ENCODE measurements at places on chromosomes 5 and 9. TPM values are rescaled to one million over a fixed set of nuclear protein-coding genes. Genes with fewer than 3 reads are reported as not detected.

F12 gene
- polyA plus RNA-seq: not detected

DUSP1 gene
- polyA plus RNA-seq: 551 TPM

ANKRD34B gene
- not detected for polyA plus RNA-seq

DNA sequence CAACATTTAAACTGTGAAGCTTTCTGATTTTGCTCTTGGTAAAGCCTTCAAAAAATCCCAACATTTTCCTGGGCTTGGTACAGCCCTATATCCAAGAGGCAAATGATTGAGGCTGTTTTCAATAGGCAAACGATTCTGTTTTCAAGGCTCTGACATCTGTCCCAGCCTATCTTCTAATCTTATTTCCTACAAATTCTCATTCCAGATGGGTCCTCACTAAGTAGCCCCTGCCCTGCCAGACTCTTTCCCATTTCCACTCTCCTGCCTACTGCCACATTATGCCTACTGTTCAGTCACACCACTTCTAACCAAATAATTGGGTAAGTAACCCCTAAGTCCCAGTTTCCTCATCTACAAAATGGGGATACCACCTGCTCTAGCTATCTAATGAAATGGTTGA is 3.5 kb downstream of the GBA2 start:
- H3K27ac ChIP-seq: peak overlapping the region; percentile 2
- peaks cover 43% of the 10 kb centered on the region for H3K4me1 ChIP-seq
- H3K27me3 ChIP-seq: no peaks in the 10 kb centered on the region

- no peaks in the 10 kb centered on the region for H3K36me3 ChIP-seq
- H3K4me3 ChIP-seq: no peak overlapping the region
- DNase-seq: no peak
- no peaks in the 10 kb centered on the region for H3K27me3 ChIP-seq
- H3K4me1 ChIP-seq: no peaks in the 10 kb centered on the region
These were observed 198.8 kb upstream of the EFNA5 start for GRCh38 chr5:107869438-107870115.

- no peak overlapping the region for H3K27ac ChIP-seq
- H3K4me3 ChIP-seq: peak overlapping the region; percentile 26
These were observed 72.3 kb downstream of the ICE1 start for GRCh38 chr5:5494489-5495402.

DNA sequence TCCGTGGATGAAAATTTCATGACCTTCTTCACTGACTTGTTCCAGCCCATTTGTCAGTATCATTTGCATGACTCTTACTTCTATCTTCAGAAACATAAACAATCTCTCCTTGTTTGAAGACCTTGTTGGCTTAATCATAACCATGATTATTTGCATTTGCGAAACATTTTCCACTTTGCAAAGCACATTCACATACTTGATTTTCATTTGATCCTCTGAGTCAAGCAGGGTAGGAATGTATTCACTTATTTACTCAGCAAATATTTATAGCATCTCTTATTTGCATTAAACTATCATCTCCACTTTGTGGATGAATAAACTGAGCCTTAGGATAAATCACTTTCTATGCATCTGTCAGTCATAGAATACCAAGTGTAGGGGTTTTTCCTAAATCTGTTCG is 343.0 kb upstream of the SGCD start:
- no peak overlapping the region for H3K4me3 ChIP-seq
- no peaks in the 10 kb centered on the region for H3K27me3 ChIP-seq
- no peak overlapping the region for H3K27ac ChIP-seq
- H3K4me1 ChIP-seq: no peaks in the 10 kb centered on the region

GRCh38 chr9:33374634-33375237 is 27.6 kb downstream of the AQP7 start:
- DNase-seq: peak; percentile 63
- no peak overlapping the region for H3K4me3 ChIP-seq
- peaks cover 19% of the 10 kb centered on the region for H3K36me3 ChIP-seq
- H3K4me1 ChIP-seq: no peaks in the 10 kb centered on the region
- H3K27me3 ChIP-seq: no peaks in the 10 kb centered on the region

GRCh38 chr5:32044939-32045338 is 129.2 kb downstream of the GOLPH3 start:
- H3K27ac ChIP-seq: no peak overlapping the region
- no peaks in the 10 kb centered on the region for H3K4me1 ChIP-seq
- no peak for DNase-seq
- H3K36me3 ChIP-seq: no peaks in the 10 kb centered on the region

DNA sequence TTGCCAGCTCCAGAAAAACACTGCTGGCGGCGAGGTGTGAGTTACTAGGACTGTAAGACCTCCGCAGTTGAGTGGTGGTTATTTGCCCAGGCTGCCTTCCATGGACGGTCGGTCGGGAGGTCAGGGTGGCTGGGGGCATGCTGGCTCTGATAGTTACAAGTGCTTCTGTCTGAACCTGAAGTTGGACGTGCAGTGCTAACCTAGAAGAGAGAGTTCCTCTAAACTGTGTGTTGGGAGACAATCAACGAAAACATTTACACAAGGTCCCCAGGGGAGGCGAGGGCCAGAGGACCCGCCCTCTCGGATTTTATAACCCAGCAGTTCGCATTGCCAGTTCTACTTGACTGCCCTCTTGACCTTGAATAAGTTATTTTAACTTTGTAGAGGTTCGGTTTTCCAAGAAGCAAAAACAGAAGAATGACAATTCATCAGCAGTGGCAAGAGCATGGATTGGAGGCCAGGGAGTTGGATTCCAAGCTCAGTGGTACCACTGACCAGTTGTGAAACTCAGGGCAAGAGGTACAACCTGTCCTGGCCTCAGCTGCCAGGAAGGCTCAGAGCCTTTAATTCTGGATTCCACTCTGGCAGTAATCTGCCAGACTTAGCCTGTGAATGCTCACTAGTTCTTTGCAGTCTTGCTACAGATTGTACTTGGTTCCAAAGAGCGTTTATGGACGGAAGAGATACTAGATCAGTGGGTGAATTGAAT is 28.7 kb upstream of the PDE8B start:
- DNase-seq: no peak
- H3K4me1 ChIP-seq: no peaks in the 10 kb centered on the region
- no peaks in the 10 kb centered on the region for H3K36me3 ChIP-seq
- no peak overlapping the region for H3K27ac ChIP-seq
